SW 1271 (cell line): ENCODE measurements at places on chromosomes 7 and 10.

DNA sequence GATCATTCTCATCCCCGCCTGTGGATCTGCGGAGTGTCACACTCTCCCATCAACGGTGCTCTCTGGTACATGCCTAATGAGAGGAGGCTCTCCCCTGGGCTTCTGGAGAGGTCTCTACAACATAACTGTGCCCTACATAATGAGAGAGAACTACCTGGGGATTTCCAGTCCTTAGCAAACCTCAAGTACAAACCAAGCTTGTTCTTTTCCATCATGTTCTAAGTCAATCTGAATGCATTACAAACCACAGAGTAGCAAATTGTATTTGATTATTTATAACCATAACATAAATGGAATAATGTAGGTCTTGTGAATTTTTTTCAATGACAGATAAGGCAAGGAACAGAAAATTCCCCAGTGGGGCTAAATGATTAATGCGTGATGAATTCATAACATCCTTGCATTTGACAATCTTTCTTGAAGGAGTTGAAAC, 412.4 kb upstream of the NRP1 start:
- no peak for DNase-seq

DNA sequence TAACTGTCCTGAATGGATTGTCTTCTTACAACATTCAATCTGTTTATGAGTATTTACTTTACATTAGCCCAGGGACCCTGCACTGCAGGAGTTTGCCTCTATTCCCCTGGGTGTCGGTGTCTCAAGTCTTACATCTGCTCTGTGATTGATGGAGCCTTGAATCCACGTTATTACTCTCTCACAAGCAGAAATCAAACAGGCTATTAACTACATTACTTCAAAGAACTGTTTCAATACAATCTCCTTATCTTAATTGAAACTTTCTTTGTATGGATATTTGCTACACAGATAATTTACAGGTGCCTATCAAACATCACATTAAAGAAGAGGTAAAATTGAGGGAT, 3.1 kb upstream of the ARID5B start:
- no peak for DNase-seq

GRCh38 chr7:101226721-101227120, 8.8 kb downstream of the ZNHIT1 start:
- no peak for DNase-seq

DNA sequence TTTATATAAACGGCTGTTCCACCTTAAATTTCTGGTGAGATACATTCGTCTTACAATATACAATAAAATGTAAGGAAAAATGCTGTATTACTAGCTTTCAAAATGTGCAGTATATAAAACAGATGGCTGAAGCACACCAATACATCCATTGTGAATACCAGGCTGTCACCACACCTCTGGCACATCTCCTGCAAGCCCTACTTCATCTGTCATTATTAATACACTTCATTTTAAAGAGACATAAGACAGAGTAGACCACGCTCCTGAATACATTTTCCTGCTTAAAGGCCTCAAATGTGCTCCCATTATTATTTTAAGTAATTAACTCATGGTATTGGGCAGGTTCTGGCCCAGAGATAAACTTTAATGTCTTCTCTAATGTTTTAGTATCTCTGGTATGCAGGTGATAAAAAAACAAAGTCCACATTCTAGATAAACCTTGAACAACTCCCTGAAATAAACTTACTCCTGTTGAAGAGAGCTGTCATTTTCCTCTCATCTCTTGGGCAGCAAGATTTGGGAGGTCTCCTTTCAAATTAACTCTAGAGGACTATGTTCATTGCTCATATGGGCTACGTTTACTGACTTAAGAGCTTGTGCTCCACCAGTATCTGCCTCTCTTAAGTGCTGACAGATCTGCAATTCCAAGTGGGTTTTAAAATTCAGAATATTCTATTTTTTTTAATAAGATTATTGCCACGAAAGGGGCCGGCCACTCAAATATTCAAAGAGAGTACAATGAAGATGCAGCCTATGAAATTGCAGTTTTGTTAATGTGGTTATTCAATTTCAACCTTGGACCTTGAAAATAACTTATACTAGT, 396.5 kb upstream of the SEMA3D start:
- no peak for DNase-seq

- no peak for DNase-seq
Observed at GRCh38 chr10:49734676-49735075, 27.4 kb downstream of the OGDHL start.

GRCh38 chr10:69807696-69808095, 6.0 kb downstream of the COL13A1 start:
- peak; percentile 14 for DNase-seq

- DNase-seq = no peak
Observed at GRCh38 chr7:138913783-138914182, 67.4 kb downstream of the KIAA1549 start.

GRCh38 chr7:21585070-21585724, 42.4 kb downstream of the DNAH11 start:
- DNase-seq = no peak

GRCh38 chr10:15712883-15713282, 6.8 kb downstream of the ITGA8 start:
- no peak for DNase-seq

DNA sequence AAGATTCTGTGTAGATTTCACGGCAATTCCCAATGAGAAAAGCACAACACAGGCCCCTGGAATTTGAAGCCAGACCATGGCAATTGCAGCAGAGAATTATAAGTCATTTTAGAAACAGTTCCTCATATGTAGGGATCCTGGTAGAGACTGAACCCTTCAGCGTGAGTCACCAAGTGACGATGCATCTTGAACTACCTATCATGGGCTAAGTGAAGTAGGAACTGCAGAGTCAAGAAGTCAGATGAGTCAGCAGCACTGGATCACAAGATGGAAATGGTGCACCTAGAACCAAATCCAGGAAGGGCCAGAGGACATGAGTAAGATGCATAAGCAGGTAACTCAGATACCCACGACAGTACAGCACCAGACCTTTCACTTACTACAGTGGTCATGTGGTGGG, 140.0 kb upstream of the TPK1 start:
- no peak for DNase-seq

GRCh38 chr10:11933577-11934223, 108.9 kb downstream of the UPF2 start:
- no peak for DNase-seq

DNA sequence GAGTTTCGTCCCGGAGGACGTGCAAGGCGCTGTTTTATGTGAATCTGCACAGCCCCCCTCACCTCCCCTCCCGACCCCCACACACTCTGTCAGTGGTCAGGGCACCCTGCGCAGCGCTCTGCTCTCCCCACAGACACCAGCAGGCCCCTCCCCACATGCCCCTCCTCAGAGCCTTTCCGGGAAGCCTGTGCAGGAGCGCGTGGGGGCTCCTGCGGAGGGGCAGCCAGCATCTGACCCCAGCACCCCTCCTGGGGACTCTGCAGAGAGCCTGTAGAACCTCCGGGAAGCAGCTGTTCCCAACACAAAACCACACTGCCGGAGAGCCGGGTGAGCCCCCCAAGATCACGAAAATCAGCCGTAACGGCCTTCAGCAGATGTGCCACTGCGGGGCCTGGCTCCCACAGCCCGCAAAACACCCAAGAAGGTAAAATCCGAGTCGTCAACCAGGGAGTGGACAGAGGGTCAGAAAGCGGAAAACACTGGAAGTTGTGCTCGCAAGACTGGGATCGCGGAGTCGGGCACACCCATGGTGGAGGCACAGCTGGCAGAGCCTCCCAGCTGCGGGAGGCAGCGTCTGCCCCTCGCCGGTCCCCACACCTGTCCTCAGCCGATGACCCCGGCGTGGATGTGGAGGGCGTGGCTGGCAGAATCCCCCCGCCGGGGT, 53.8 kb upstream of the PDGFA start:
- no peak for DNase-seq

- DNase-seq = no peak
Observed at GRCh38 chr7:19009241-19009935, 108.0 kb downstream of the TWIST1 start.

GRCh38 chr10:5557040-5557721, 32.4 kb downstream of the CALML3 start:
- DNase-seq = no peak

DNA sequence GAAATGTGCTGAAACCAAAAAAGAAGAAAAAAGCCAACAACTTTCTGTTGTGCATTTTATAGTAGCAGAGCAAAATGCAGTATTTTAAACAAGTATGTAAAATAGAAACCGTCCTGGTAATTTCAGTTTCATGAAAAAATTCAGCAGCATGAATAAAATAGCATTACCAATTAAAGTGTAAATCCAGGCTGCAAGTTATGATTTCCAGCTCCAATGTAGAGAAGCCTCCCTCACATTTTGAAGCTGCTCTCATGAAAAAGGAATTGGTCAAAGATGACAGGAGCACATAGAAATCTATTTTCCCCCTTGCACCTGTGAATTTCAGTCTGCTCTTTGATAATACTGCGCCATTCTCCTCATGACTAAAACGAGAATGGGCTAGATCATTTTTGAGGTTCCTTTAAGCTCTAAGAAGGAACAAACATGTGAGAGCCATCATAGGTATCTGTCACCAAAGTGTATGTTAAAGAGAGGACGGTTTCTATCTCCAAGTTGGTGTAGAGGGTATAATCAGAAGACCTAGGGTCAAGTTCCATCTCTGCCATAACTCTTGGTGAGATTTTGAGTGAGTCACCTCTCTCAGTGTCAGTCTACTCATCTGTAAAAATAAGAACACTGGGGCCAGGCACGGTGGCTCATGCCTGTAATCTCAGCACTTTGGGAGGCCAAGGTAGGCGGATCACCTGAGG, 107.5 kb downstream of the MTPAP start:
- no peak for DNase-seq

DNA sequence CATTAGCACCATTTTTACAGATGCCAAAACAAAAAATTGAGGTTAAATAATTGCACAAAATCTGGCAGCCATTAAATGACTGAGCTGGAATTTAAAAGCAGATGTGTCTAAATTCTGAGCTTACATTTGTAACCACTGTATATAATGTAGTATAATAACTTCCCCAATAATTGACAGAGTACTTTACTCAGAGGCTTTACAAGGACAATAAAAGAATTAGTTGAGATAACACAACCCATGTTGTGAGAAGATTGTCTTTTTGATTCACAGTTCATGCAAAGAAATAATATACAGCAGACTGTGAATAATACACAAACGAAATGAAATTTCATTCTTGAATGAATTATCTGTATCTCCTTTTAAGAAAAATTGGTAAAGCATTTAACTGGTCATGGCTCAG, 417.1 kb downstream of the AUTS2 start:
- no peak for DNase-seq

GRCh38 chr7:64463636-64464375, 99.1 kb downstream of the ZNF680 start:
- DNase-seq = no peak
